Adrenal gland (tissue), 19 donors: ENCODE measurements at places on chromosomes 16 and 17. TPM values are rescaled to one million over a fixed set of nuclear protein-coding genes. Genes with fewer than 3 reads are reported as not detected.

GRCh38 chr17:57259817-57260216, 3.5 kb downstream of the MSI2 start:
- DNase-seq = no peak

DNA sequence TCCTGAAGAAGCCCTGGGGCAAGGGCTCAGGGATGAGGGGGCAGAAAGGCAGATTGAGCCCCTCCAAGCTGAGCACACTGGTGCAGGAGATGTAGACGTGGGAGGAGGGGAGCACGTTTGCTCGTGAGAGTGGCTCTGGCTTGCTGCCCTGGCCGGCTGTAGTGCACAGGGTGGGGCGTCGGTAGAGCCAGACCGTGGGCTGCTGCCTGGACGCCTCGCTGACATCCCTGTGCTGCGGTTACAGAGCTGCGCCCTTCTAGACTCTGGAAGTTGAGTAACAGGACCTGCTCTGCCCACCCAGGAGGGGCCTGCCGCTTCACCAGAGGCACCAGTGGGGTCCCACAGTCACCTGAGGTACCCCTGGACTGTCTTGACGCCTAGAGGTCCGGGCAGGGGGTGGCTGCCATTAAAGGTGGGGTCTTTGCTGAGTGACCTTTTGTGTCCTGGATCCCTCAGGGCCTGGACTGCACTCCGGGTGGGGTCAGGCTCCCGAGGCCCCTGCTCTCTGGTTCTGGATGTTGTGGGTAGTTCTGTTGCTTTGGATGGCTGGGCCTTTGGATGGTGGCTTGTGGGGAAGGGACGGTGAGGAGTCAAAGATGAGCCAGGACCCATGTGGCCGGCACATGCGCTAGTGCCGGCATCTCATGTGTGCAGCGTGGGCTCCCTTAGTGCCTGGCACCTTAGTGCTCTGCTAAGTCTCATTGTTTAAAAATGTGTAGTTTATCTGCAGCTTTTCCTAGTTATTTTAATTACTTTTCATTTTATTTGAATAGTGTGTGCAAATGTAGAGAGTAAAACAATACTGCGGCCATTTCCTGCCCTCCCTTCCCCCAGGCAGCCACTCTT, 41.7 kb downstream of the PGS1 start:
- DNase-seq = no peak

- DNase-seq = peak; percentile 21
Measured at GRCh38 chr16:24255456-24256371, at the start of gene CACNG3. TSS of gene CACNG3 (plus strand) at chr16:24256335. CDS start at chr16:24256755, 420 bp downstream.

GRCh38 chr16:52773026-52773425, 226.1 kb upstream of the TOX3 start:
- DNase-seq = no peak

The ITGAD gene
- 0.23 TPM for total RNA-seq

DNA sequence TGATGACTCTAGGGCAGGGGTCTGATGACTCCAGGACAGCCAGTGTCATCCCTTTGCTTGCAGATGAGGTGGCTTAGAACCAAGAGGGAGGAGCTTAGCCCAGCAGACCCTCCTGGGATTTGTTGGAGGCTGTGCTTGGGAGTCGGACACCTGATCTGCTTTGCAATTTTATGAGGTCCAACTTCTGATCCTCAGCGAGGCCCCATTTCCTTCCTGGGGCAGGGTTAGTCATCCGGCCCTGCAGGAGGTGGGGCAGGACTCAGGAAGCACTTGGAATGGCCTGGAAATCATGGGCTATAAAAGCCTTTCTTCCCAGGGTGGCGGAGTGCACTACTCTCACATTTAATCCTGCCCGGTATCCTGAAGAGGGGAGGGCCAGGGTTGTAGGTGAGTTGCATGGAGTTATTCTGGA, 168.5 kb downstream of the MSI2 start:
- no peak for DNase-seq

GRCh38 chr16:22838681-22839080, 24.7 kb downstream of the HS3ST2 start:
- no peak for DNase-seq

The TMEM220 gene
- total RNA-seq = 27.1 TPM

DNA sequence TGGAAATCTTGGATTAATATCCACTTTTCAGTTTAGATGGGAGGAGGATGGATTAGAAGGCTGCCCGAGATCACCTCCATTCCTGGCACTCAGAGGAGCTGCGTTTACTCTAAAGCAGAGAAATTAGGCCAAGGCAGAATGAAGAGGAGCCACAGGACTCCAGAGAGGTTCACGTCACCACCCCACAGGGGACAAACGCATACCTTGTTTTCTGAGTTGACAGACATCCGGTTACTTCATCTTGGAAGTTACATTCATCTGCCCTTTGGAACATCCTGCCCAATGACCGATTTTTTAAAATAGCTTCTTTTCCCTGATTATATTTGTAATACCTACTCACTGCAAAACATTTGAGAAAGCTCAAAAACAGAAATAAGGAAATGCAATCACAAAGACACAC, 220.0 kb downstream of the SOX9 start:
- DNase-seq = no peak

DNA sequence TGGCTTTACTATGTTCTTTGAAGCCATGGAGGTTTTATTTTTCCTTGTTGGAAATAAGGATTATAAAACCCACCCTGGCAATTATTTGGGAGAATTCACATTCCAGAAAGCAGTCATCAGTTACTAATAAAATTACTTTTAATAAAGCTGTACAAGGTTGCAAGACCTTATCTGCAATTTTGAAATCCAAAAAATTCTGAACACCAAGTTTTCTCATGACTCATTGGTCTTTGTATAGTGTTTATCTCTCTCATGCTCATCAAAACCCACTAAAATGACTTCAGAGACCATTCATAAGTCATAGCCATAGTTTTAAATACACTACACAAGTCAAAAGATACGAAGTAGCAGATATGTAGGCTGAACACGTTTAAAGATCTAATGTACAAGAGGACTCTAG, 6.0 kb upstream of the KRT38 start:
- no peak for DNase-seq

The FOXN1 gene
- total RNA-seq = not detected

- DNase-seq = no peak
Measured at GRCh38 chr17:3532106-3532858, 25.3 kb downstream of the TRPV3 start.

The LITAFD gene
- not detected for total RNA-seq

DNA sequence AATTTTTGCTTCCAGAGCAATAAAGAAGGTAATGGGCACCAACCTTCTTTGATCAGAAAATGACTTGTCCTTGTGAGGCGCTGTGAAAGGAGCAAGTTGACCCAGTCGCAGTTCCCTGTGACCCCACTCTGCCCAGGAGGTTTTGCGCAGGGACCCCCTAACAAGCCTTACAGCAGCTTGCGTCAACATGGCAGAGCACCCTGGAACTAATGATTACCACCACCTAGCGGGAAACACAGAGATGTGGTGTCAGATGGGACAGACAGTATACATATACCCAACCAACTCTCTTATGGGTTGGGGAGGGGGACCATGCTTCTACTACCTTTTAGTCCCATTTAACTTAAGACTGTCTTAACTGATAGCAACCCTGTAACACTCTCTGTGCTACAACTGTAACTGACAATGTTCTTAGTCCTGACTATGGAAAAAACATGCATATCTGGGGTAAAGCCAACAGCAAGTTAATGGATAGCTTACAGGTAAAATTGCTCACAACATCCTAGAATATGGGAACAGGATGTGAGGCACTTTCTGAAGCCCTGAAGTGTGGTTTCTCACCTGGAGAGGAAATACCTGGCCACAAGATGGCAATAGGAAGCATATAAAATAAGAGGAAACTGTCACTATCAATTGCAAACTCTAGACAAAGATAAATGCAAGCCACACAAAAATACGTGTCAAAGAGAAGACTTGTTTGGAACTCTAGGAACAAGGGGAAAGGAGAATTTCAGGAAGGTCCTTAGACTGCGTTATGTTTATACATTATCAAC, 3.0 kb downstream of the KARS1 start:
- no peak for DNase-seq

DNA sequence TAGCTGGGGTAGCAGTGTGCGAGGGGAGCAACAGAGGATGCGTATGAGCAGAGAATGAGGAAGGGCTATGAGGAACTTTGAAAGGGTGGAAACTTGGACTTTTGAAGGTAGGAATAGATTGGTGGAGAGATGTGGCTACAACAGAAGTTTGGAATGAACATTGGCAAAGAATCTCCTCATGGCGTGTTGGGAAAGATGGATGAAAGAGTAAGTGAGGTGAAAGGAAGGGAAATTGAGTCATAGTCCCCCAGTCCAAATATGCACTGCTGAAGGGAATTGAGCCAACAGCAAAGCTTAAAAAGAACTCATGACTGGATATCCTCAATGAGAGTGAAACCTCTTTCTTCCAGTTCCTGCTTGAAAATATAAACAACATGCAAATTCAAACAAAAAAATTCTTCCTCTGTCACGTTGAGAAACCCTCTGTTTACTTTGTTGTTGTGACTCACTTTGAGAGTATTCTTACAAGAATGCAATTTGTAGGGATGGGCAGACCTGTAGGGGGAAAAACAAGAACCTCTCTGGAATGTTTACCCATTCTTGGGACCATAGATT, 313.2 kb upstream of the KCNJ16 start:
- no peak for DNase-seq

The SGF29 gene
- 21.8 TPM for total RNA-seq

GRCh38 chr17:3557768-3558583, at the start of gene TRPV3:
TSS of gene TRPV3 (minus strand) at chr17:3557812. CDS start at chr17:3554850, 2,962 bp downstream.
- peak; percentile 54 for DNase-seq

- DNase-seq = no peak
Measured at GRCh38 chr17:5798094-5798493, 213.8 kb upstream of the NLRP1 start.

GRCh38 chr16:14496786-14497185, 133.3 kb downstream of the PARN start:
- no peak for DNase-seq

DNA sequence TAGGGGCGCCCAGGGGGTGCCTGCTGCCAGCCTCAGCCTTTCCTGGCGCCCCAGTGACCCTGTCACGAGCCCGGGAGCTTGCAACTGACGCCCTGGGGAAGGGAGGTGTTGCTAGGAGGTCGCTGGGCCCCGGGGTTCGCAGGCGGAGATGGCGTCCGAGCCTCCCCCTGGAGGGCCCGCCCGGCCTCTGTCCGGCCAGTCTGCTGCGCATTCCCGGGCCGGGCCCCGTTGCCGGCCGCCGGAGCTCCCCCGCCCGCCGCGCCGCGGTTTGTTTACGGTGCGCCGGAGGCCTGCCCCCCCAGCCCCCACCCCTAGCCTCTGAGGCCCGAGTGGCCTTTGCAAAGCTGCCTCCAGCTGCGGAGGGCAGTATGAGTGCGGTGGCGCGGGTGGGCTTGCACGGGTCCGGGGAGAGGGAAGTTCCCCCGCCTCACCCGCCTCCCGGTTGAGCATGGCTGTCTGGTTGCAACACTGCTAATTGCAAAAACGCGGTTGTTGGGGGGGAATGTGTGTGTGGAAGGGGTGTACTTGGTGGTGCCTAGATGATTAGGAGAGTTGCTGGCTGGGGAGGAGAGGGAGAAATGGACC, 514 bp downstream of the THRA start:
- DNase-seq = peak; percentile 61

DNA sequence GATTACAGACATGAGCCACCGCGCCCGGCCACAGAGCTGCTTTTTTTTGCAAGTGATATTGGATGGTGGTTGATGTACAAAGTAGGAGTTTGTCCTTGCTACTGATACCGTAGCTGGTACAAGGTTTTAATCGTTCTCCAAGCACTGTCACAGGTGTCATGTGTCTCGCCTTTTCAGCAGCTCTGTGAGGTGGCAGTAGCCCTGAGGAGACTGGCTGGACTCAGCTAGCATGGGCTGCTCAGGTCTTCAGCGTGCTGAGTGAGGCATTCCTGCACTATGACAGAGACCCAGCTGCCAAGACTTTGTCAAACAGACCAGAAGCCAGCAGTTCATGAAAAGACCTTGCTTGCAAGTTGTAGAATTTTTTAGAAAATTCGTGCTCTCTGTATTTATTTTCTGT, 7.2 kb downstream of the WWOX start:
- DNase-seq = no peak

- no peak for DNase-seq
Measured at GRCh38 chr17:3037259-3037658, 26.1 kb downstream of the OR1D5 start.

GRCh38 chr17:75036643-75037268, 10.0 kb downstream of the ATP5PD start:
- DNase-seq = peak; percentile 81

The SNAI3 gene
- total RNA-seq = not detected

GRCh38 chr17:61420745-61421398, 21.2 kb downstream of the TBX2 start:
- no peak for DNase-seq

The OTOP2 gene
- total RNA-seq = not detected

GRCh38 chr17:72142614-72143013, 21.8 kb downstream of the SOX9 start:
- no peak for DNase-seq

DNA sequence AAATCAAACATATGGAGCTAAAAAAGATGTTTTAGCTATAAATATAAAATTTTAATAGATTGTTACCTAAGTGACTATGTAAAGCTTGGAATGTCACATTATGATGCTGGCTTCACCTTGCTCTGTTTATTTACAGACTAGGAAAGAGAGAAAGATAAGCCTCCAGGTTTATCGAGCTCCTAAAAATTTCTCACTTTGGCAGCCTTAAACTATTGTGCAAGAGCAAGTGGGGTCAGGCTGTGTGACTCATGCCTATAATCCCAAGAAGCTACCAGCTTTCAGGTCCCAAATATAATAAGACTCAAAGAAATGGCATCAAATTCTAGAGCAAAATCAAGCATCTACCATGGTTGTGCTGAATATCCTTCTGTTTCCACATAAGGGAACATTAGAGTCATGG, 34.3 kb upstream of the PRSS54 start:
- peak; percentile 35 for DNase-seq

DNA sequence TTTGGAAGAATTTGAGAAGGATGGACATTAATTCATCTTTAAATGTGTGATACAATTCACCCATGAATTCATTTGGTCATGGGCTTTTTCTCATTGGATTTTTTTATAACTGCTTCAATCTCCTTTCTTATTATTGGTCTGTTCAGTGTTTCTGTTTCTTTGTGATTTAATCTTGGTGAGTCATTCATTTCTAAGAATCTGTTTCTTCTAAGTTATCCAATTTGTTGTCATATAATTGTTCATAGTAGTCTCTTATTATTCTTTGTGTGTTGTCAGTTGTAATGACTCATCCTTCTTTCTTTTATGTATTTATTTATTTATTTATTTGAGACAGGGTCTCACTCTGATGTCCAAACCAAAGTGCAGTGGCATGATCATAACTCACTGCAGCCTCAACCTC, 146.1 kb upstream of the ZNF267 start:
- DNase-seq = no peak

The ODAD4 gene
- not detected for total RNA-seq

GRCh38 chr16:4601036-4601863, 13.4 kb downstream of the UBALD1 start:
- DNase-seq = peak; percentile 85

DNA sequence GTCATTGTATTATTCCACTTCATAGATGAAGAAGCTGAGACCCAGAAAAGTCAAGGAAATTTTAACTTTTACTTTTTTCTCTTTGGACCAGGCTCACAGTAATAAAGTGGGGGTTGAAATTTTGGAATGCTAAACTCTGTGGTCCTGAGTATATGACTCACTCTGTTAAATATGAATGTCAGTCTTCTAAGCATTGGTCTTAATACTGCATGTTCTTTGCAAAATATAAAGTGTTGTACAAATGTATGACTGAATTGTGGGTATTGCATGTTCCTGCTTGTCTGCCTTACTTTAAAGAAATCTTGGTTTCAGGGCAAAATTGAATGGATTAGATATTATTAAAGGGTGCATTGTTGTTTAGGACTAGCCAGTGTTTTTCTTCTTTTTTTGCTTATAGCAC, 950.8 kb upstream of the GOT2 start:
- no peak for DNase-seq

The FA2H gene
- total RNA-seq = 0.46 TPM
